ENCODE measurements at places on chromosomes 16 and 17.

DNA sequence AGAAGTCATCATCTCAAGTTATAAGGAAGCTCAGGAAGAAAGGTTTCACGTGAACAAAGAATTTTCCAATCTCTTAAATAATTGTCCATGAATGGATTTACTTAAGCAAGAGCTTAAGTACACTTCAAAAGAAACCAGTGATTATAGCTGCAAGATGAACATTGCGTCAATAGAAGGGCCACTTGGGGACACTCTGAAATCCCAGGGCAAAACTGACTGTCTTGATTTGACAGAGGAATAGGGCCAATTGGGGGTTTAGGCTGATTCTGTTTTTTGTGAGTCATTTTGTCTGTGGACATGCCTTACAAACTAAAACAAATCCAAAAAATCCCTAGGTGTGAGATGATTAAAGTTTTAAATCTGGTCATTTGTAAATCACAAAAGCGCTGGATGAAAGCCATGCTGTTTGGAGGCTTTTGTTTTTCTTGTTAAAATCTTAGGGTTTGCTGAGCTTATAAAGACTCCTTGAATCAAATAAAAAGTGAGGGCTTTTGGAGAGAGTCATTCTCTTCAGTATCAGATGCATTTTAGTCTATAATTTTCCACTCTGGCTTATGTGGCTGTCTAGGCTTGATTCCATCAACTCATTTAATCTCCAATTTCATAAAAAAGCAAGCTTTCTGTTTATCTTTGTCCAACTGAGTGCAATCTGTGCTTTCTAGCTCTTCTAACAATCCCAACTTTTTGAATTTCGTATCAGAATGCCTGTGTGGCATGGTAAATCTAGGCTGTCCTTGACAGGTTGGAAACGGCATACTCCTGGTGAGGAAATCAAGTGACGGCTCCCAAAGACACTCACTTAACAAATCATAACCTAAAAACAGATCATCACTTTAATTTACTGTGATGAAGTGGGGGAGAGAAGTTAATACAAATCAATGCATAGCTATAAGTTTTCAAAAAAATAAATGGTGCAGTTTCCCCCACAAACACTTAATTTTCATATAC is 98.2 kb upstream of the SOX9 start:
- no peak for DNase-seq

GRCh38 chr17:28142305-28142704 is 99.8 kb downstream of the NLK start:
- no peak for DNase-seq

DNA sequence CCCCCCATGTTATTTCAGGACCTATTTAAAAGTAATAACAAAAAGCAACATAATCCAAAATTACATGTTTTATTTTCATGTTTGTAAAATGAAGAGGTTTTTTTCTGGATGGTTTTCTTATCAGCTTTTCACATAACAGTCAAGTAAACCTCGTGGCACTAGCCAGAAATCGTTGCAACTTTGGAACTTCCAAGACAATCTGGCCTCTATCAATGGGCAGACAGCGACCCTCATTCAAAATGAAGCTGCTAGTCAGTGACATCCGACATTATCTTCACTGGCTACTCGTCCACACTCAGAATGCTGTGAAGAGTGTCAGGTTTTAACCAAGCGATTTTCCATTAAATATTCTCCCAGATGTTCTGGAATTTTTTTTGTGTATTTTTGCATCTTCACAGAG is 22.7 kb downstream of the ZNF652 start:
- DNase-seq = no peak

DNA sequence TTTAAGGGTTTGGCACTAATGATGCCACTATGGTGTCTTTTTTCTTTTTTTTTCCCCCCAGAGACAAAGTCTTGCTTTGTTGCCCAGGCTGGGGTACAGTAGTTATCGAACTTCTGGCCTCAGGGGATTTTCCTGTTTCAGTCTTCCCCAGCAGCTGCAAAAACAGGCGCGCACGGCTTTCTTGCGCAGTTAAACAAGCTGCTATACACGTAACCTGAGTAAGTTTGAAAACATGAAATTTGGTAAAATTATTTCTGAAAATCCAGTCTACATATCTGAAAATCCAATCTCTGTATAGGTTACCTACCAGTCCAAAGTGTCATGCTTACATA is 11.8 kb downstream of the TEX14 start:
- DNase-seq = no peak

DNA sequence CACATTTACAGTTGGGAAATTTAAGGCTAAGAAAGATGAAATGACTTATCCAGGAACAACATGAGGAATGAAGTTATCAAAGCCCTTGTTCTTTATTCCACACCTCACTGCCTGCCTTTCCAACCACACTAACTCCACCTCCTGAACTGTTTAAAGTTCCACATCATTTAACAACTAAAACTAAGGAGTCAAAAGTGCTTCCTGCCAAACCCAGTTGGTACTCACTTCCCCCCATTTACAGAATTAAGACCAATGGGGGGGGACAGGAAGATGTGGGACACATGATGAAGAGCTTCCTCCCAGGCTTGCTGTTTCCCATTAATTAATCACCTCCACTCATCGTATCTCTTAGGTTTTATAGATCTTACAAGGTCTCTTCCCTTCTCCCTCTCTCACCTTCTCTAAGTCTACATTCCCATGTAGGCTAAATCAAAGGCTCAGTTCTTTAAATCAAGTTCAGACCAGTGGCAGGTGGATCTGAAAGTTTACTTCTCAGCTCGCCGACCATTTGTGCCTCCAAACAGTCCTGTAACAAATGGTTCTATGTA is 19.2 kb upstream of the TMEM101 start:
- DNase-seq = no peak

DNA sequence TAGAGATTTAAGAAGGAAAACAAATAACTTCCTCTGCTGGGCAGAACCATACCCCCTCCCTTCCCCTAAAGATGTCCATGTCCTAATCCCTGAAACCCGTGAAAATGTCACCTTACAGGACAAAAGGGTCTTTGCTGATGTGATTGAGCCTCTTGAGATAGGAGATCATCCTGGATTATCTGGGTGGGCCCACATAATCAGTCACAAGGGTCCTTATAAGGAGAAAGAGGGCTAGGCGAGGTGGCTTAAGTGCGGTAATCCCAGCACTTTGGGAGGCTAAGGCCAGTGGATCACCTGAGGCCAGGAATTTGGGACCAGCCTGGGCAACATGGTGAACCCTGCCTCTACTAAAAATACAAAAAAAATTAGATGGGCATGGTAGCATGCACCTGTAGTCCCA is 12.0 kb upstream of the SLC39A11 start:
- no peak for DNase-seq

DNA sequence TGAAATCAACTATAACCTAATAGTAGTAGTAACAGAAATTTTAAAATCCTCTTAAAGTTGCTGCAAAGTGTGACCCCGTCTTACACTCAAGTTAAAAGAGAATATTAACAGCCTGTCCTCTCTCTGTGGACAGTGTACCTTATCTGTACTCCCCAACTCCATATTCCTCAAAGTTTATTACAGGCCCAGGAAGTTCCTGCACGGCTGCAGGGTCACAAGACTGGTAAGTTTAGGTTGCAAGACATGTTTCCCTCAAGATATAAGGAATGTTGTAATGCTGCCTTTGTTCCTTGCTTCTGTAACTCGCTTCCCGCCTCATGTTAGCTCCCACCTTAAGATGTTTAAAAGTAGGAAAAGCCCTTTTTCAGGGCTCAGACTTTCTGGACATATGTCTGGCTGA is 72.2 kb downstream of the ITFG1 start:
- DNase-seq = no peak

DNA sequence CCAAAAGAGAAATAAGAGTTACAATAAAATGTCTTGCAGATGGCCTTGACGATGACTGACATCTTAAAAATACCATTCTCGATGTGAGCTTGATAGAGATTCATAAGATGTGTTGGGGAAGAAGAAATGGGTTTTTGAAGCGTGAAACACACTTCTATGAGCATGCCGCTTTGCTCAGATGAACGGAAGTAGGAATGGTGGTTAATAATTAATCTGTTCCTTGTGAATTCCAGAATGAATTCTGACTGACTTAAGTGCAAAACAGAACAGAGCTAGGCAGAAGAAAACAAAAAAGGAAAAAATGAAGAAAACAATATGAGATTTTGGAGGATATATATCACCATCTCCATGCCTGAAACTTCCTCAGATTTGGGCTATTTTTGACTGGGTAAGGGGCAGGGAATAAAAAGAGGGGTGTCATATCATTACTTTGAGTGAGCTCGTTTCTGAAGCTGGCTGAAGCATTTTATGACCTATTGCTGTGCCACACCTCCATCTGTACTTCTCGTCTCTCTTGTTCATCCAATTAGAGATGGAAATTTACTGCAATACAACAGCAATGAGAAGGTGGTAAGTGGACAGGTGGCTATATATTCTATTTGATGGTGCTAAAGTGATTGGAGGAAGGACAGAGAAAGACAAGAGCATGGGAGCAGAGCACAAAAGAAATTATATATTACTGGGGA is 1152.0 kb upstream of the CDH8 start:
- DNase-seq = no peak

- DNase-seq = no peak
Observed at GRCh38 chr16:72068930-72069329, 5.9 kb downstream of the HPR start.

GRCh38 chr17:76268991-76269981 is 4.1 kb downstream of the UBALD2 start:
- no peak for DNase-seq

DNA sequence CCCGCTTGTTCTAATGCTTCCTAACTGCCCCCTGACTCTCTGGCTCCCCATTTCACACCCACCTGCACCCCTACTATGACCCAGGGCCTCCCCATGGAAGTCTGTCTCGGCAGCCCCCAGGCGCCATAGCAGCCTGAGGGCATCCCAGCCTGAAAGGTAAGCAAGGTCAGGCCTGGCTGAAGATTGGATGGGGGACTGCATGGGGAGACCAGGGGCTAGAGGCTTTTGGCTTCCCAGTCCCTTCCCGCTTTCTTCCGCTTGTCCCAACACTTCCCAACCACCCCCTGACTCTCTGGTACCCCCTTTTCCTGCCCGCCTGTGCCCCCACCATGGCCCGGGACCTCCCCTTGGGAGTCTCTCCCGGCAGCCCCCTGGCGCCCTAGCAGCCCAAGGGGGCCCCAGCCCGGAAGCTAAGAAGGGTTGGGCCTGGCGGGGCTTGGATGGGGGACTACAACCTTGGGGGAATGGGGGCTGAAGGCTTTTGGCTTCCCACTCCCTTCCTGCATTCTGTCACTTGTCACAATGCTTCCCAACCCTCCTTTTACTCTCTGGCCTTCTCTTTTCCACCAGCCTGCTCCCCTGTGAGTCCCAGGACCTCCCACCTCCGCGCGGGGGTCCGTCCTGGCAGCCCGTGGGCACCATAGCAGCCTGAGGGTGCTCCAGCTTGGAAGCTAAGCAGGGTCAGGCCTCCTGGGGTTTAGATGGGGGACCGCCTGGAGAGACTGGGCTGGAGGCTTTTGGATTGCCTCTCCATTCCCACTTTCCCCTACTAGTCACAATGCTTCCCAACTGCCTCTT is 2288.4 kb downstream of the TP53TG3F start:
- no peak for DNase-seq

DNA sequence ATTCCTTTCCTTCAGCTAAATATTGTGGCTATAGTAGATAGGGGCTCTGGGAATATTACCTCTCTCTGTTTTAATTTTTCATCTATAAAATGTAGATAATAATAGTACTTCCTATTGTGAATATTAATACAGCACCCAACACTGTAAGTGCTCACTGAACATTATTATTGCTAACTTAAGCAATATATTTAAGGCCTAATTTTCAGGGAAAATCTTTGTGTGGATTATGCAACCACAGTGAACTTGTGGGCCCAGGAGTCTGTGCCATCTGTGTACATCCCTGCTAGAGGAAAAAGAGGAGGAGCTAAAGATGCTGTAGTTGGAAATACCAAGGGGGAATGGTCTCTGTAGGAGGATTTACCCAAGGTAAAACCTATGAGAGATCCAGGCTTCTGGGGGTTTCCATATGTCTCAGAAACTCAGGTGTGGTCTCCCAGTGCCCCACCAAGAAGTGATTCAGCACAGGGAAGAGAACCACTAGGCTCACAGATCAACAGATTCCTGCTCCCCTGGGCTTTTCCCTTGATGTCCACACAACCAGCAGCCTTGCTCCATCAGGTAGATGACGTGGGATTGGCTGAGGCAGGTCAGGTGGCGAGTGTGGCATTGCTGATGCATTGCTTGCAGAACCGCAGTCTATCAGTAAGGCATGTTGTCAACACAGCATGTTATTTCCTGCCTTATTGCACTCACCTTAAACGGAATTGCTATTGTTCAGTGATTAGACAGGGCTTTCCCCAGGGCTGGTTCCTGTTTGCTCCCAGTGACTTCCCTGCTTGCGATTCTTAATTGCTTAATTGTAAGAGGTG is 1.6 kb upstream of the N4BP1 start:
- no peak for DNase-seq

- DNase-seq = no peak
Observed at GRCh38 chr17:77318491-77319210, 177.9 kb downstream of the SEC14L1 start.

DNA sequence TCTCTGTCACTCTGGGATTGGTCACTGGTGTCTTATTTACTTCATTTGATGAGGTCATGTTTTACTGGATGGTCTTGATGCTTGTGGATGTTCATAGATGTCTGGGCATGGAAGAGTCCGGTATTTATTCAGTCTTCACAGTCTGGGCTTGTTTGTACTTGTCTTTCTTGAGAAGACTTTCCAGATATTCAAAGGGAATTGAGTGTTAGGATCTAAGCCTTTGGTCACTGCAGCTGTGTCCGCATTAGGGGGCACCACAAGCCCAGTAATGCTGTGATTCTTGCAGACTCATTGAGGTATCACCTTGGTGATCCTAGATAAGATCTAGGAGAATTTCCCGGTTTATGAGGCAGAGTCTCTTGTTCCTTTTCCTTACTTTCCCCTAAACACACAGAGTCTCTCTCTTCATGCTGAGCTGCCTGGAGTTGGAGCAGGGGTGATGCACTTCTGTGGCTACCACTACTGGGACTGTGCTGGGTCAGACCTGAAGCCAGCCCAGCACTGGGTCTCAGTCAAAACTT is 214.7 kb downstream of the SPECC1 start:
- DNase-seq = no peak

GRCh38 chr17:6517062-6517461 is 39.3 kb downstream of the PITPNM3 start:
- DNase-seq = no peak

DNA sequence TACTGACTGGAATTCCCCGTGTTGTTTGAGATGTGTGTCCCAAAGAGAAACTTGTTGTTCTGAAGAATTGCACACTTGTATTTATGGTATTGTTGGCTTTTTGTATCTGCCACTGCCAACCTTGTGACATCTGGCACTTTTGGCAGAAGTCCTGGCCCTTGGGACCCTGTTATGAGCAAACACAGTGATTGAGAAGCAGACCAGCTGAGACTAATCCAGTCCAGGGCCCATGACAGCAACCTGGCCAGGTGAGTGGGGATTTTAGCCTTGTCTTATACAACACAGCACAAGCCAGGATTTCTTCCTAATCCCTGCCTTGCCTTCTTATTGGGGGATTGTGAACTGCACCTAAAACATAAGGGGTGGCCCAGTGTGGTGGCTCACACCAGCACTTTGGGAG is 80.0 kb downstream of the NTN1 start:
- DNase-seq = no peak

Data from hypothalamus (tissue), 51 donors.